ENCODE measurements at places on chromosomes 13 and 19.

DNA sequence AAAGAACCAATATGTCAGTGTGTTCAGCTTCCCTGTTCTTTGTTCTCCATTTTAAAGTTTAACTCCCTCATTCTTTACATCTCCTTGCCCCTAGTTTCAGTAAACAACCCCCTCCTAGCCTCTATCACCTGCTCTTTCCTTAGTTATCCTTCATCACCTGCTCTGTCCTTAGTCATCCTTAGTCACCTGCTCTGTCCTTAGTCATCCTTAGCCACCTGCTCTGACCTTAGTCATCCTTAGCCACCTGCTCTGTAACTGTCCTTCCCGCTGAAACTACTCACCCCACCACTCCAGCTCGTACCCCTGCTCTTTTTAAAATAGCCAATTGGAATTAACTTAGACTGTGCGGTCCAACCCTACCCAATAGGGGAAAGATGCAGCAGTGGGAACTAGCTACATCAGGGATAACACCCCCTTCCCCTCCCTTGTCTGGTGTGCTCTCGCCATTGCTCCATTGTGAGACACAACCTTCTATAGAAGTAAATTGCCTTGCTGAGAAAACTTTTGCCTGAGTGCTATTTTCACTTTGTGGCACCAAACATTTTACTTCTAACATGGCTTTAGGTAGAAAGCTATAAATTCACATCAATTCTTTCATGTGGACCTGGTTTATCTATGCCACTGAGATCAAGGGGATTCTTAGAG lies 16.2 kb downstream of the EDNRB start:
- peaks cover 8% of the 10 kb centered on the region for H3K27me3 ChIP-seq
- no peak overlapping the region for H3K27ac ChIP-seq
- no peak overlapping the region for H3K4me3 ChIP-seq
- H3K36me3 ChIP-seq: no peaks in the 10 kb centered on the region
- no peak for ATAC-seq
- H3K4me1 ChIP-seq: peaks cover 9% of the 10 kb centered on the region

GRCh38 chr13:99264051-99264450 lies 5.9 kb upstream of the GPR18 start:
- ATAC-seq: peak; percentile 77
- H3K36me3 ChIP-seq: peaks cover 15% of the 10 kb centered on the region
- no peak overlapping the region for H3K4me3 ChIP-seq
- no peaks in the 10 kb centered on the region for H3K27me3 ChIP-seq
- peak overlapping the region; percentile 66 for H3K27ac ChIP-seq

DNA sequence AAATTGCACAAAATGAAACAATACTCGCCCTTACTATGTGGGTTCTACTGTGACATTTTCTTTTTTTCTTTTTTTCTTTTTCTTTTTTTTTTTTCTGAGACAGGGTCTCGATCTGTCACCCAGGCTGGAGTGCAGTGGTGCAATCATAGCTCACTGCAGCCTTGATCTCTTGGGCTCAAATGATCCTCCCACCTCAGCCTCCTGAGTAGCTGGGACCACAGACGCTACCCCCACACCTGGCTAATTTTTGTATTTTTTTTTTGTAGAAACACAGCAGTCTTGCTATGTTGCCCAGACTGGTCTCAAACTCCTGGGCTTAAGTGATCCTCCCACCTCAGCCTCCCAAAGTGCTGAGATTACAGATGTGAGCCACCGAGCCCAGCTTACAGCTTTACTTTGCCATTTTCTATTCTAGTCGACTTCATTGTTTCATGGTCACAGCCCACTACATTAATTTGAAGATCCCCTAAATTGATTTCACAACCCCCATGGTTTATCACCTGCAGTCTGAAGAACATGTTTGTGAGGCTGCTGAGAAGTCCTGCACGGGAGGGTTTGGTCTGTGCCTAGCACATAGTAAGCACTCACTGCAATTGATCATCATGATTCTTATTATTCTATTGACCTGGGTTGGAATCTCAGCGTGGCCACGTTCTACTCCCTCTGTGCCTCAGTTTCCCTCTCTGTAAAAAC lies 3.8 kb downstream of the BCL3 start:
- peak overlapping the region; percentile 97 for H3K4me3 ChIP-seq
- peaks cover 66% of the 10 kb centered on the region for H3K4me1 ChIP-seq
- no peaks in the 10 kb centered on the region for H3K27me3 ChIP-seq
- ATAC-seq: no peak

DNA sequence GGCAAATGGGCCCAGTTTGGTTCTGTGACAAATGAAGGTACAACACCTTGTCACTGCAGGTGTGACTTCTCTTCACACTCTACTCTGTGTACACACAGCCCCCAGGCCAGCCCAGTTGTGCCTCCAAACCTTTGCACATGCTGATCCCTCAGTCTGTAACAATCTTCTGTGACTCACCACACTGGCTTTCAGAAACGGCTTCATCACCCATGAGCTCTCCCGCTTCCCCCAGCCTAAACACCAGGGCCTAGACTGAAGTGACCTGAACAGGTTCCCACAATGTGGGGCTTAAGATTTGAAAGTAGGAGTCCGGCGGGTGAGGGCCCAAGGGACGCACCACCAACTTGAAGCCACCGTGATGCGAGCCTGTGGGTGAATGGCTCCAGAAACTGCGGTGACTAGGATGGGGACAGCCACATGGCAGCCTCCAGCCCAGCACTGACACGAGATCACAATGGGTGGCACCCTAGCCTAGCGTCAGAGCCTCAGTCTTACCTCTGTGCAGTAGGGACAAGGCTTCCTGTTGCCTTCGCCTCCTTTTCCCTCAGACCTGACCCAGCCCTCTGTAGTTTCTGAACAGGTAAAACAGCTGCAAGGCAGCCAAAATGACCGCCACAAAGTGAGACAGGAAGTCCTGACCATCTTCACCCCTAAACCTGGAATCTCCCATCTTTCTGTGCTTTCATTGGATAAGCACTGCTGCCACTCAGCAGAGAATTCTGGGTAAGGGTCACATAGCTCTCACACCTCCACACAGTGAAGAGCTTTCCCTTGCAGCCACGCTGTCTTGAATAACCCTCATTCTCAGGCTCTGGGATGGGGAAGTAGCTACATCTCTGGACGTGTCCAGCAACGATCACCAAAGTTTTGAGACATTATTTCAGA lies 34.2 kb upstream of the ZNF599 start:
- peaks cover 10% of the 10 kb centered on the region for H3K36me3 ChIP-seq
- no peak overlapping the region for H3K27ac ChIP-seq
- H3K4me1 ChIP-seq: peaks cover 7% of the 10 kb centered on the region
- H3K4me3 ChIP-seq: no peak overlapping the region
- no peaks in the 10 kb centered on the region for H3K27me3 ChIP-seq

- peak; percentile 28 for ATAC-seq
- H3K4me3 ChIP-seq: no peak overlapping the region
- no peaks in the 10 kb centered on the region for H3K4me1 ChIP-seq
- no peaks in the 10 kb centered on the region for H3K36me3 ChIP-seq
- no peak overlapping the region for H3K27ac ChIP-seq
Measured at GRCh38 chr13:109875746-109876145, 89.4 kb upstream of the IRS2 start.

Data from stimulated activated memory B cell treated with anti-CD40 and anti-IgM and Interleukin-4, amounts not matched to agents 10 μg/mL and 1 μg/mL and 100 μg/mL, for 72 hours (primary cell).